ENCODE measurements at places on chromosomes 2 and 18. TPM values are rescaled to one million over a fixed set of nuclear protein-coding genes. Genes with fewer than 3 reads are reported as not detected.

FAM110C gene
- total RNA-seq, result 16.2 TPM

XDH gene
- total RNA-seq, result 16.9 TPM

CD8B2 gene
- not detected for total RNA-seq

UGT1A7 gene
- under 0.01 TPM for total RNA-seq

NR4A2 gene
- total RNA-seq, result 0.57 TPM

IL1RL1 gene
- total RNA-seq, result 53.3 TPM

TOGARAM2 gene
- total RNA-seq, result not detected

RGPD4 gene
- total RNA-seq, result not detected

UGT1A6 gene
- total RNA-seq, result 5.5 TPM

NLRC4 gene
- total RNA-seq, result 0.07 TPM

LPIN2 gene
- total RNA-seq, result 12.0 TPM

ANKRD30B gene
- total RNA-seq, result not detected

CYP27C1 gene
- total RNA-seq, result 0.36 TPM

COLEC12 gene
- not detected for total RNA-seq

CRYGC gene
- total RNA-seq, result not detected

FTCDNL1 gene
- total RNA-seq, result 2.3 TPM

PRKAG3 gene
- total RNA-seq, result not detected

MPPE1 gene
- total RNA-seq, result 28.7 TPM

IL36A gene
- total RNA-seq, result 1.0 TPM

DLX1 gene
- total RNA-seq, result 0.14 TPM

TSPYL6 gene
- not detected for total RNA-seq

REG3G gene
- not detected for total RNA-seq

OLA1 gene
- total RNA-seq, result 144 TPM

RAB6C gene
- under 0.01 TPM for total RNA-seq

Measured in nasal cavity respiratory epithelium epithelial cell of viscerocranial mucosa (primary cell).